ENCODE measurements at places on chromosomes 4 and X.

DNA sequence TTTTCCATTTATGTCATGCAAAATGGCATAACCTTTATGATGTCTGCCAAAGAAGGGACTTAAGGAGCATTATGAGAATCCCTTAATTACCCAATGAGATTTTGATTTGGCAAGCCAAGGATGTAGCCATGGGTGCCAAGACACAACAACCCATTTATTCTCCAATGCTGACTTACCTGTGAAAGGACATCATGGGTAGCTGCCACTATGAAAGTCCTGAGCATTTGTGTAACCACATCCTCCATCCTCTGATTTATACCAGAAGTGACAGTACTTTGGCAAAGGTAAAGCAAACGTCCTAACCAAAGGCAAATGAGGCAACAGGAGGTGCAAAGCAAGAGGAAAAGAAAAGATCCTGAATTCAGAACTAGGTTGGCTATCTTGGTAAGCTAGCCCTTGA is 87.3 kb upstream of the EMCN start:
- DNase-seq, result no peak

GRCh38 chr4:48346594-48346993 is 5.3 kb downstream of the SLAIN2 start:
- no peak for DNase-seq

DNA sequence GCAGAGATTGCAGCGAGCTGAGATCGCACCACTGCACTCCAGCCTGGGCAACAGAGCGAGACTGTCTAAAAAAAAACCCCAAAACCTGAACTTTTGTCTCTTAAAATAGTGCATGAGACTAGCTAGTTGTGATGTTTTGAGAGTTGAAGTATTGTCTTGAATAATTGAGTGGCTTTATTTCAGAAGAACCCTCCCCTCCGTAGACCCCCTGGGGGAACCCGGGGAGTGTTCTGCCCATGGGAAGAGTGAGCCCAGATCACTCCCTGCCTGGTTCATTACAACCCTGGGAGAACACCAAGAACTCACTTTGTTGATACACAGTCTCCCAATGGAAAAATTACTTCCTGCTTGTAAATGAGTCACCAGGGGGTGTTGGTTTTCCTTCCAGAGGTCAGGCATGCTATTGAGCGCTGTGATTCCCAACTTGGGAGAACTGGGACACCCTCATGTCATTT is 65.3 kb upstream of the SHISA3 start:
- DNase-seq, result no peak

- DNase-seq, result no peak
These were observed 111.4 kb downstream of the VSIG4 start for GRCh38 chrX:65928522-65928921.

- peak; percentile 88 for DNase-seq
These were observed 15.2 kb upstream of the MRFAP1 start for GRCh38 chr4:6625256-6625655.

GRCh38 chr4:142817442-142817841 is 28.7 kb downstream of the INPP4B start:
- no peak for DNase-seq

DNA sequence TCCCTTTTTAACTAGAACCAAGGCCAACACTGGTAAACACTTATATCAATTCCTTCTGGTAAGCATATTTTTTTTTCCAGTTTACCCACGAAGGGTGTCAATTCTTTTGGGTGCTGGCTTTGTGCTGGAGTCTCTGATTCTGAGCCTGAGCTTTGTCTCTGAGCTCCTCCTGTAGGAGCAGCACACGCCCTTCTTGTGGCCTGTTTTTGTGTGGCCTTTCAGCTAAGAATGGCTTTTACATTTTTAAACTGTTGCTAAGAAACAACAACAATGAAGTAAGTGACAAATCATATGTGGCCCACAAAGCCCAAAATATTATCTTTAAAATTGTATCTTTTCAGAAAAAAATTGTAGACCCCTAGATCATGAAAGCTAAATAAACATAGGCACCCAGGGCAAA is 98.0 kb upstream of the TBC1D9 start:
- no peak for DNase-seq

DNA sequence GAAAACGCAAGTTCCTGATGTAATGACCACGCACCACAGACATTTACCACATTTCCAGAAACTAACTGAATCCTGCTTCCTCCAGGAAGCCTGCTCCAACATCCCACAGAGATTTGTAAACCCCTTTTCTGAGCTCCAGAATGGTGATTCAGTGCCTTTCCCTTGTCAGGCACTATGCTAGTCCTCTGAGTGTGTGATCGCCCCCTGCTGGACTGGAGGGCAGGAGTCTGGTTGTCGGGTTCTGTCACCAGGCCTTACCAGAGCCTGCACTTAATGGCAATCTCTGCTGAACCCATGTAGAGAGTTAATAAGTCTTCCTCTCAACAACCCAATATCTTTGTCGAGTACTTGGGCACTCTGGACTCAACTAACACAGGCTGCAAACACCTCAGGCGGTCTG is 14.5 kb upstream of the KDM5C start:
- DNase-seq, result peak; percentile 38

GRCh38 chr4:98210281-98210680 is 50.9 kb upstream of the RAP1GDS1 start:
- DNase-seq, result no peak

DNA sequence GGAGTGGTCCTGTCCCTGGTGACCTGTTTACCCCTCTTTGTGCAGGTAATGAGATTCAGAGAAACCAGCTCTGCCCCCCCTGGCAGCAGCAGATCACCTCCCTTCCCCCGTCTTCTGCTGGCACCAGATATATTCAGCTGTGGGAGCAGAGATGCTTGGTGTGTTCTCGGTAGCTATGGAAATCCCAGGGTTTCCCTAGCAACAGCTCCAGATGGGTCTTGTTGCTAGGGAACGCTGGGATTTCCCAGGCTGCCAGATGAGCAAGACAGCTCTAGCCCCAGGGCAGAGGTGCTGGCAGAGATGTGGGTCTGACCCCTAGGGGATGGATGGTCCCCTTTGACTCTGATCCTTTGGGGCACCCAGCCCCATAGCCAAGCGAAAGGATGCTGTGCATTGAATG is 20.2 kb downstream of the CETN2 start:
- DNase-seq, result peak; percentile 38

DNA sequence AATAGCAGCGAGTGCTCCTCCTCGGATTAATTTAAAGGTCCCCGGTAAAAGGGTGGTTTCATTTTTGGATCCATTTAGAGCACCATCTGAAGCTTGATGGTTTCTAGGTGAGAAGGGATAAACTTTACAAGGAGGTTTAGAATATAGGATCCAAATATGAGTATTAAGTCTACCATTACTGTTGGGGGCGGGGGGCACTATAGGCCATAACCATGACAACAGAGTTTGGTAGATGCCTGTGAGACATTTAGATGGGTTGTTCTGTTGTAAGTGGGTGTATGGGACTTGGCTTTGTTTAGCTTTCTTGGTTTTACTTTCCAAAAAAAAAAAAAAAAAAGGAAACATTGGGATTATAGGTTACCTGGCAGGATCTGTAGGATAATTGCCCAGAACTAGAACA is 92.7 kb downstream of the TENT5D start:
- DNase-seq, result no peak

DNA sequence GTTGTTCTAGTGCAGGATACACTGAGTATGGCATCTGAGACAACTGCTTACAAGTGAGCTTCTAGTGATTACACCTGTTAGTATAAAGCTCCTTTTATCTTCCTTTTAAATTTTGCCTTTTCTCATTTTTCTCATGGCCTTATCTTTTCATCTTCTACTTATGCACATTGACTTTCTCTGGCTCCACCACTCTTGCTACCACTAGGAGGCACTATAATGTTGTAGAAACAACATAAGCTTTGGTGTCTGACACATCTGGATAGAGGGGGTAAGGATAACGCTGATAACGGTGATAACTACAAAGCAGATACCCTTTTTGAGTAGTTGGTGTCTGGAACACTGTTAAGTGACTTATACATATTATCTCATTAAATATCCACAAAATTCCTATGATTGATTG is 187.4 kb upstream of the TEX13C start:
- DNase-seq, result peak; percentile 43

DNA sequence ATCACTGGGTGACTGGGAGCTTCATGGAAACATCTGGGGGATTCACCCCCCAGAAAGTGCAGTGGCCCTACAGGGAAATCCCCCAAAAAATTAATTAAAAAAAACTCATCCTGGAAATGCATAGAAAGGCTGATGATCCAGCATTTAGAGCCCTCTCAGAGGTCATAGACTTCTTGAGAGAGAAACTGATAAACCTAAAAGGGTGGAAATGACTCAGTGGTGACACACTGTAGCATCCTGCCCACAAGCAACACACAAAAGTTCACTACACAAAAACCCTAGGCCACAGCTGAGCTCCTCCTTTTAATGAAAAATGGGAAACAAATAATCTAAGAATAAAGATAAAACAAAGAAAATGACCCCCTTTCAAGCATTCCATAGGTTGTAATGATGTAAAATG is 911.5 kb downstream of the GLUD2 start:
- DNase-seq, result no peak

DNA sequence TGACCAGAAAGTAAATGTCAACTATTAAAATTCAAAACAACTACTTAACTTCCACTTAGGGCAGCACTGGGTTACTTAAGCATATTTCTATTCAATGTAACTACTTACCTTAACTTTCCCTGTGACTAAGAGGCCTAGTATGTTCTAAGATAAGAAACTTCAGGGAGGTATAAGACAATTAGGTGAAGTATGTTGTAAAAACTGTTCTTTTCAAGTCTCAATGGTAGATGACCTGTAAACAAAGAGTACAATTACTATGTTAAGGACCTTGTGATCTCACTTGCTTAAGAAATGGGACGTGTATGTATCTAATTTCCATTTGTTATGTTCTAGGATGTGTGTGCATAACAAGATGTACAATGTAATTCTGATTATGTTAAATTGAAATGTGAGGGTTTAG is 960.5 kb downstream of the CCSER1 start:
- DNase-seq, result no peak

GRCh38 chr4:8205749-8206611 is 6.9 kb downstream of the SH3TC1 start:
- peak; percentile 95 for DNase-seq
